Gastroesophageal sphincter (tissue), 4 donors: ENCODE measurements at places on chromosomes 16 and 17.
A peak's percentile ranks its signal among the peaks of the same experiment; 100 is the strongest.

- H3K27ac ChIP-seq = no peak overlapping the region
- ATAC-seq = no peak
- H3K4me3 ChIP-seq = no peak overlapping the region
- no peaks in the 10 kb centered on the region for H3K4me1 ChIP-seq
- H3K36me3 ChIP-seq = no peaks in the 10 kb centered on the region
- H3K27me3 ChIP-seq = no peaks in the 10 kb centered on the region
These were observed 82.8 kb downstream of the SNX29 start for GRCh38 chr16:12059216-12059769.

DNA sequence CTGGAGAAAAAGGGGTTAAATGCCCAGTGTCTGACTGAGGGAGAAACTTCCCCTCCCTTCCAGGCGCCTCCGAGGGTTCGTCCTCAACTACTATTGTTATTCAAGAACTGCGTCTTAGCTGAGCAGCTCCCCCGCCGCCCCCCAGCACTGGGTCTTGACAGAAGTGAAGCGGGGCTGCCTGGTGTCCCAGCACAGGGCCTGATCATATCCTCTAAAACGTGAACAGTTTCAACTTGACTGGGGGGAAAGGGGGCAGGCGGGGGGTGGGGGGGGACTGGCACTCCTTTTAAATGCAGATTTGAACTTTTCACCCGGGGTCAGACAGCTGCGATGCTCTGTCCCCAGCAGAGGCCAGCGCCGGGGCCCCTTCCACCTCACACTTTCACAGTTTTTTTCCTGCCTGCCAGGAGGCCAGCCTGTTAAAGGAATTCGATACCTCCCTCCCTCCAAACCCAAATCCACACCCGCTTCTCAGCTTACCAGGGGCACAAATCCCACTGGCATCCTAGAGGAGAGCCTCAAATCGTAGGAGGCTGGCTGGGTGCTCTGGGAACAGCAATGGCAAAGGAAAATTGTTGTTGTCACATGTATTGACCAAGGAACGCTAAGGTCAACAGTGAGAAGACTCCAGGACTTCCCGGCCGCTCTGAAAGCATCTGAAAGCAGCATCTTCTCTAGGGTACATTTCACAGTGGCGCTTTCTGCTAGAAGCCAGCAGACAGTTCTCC is 14.5 kb downstream of the ZFHX3 start:
- no peaks in the 10 kb centered on the region for H3K27me3 ChIP-seq
- no peak overlapping the region for H3K4me3 ChIP-seq
- no peaks in the 10 kb centered on the region for H3K36me3 ChIP-seq
- no peak for ATAC-seq
- no peaks in the 10 kb centered on the region for H3K4me1 ChIP-seq

DNA sequence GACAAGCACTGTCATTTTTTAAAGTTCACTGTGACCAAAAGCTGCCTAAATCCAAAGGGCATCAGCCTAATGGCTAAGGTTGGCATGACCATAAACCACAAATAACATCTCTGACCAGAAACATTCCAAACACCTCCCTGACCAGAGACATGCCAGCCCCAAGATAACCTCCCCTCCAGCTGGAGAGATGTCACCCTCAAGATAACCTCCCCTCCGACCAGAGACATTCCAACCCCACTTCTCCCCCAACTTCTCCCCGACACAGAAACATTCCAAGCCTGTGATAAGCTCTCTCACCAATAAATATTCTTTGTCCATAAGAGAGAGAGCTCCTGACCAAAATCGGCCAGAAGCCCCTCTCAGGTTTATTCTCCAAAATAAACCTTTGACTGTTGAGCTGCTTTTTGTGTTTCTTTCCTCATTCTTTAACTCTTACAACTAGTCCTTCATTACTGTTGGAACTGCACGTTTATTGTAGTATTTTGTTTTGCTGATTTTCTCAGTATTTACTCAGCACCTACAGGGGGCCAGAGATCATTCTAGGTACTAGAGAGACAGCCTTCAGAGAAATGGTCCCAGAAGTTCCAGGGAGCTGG is 325.6 kb downstream of the SLC39A11 start:
- H3K36me3 ChIP-seq = peaks cover 33% of the 10 kb centered on the region
- H3K27me3 ChIP-seq = no peaks in the 10 kb centered on the region
- H3K27ac ChIP-seq = no peak overlapping the region
- no peak overlapping the region for H3K4me3 ChIP-seq

DNA sequence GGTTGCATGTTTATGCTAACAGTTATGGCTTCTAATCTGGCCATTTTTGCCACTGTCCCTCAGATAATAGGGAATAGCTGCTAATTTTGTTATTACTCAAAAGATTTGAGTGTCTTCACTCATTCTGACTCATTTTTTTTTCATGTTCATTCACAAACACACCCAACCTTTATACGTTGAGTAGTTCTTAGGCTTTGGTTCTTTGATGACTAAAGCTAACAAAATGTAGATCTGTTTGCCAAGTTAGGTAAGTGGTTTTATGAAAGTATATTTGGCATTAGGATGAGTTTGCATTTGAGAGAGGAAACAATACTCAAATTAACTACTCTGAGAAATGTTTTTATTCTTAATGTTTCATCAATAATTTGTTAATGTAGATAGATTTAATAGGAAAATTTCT is 3.6 kb downstream of the MAP2K4 start:
- ATAC-seq = no peak
- no peak overlapping the region for H3K4me3 ChIP-seq
- no peak overlapping the region for H3K27ac ChIP-seq
- no peaks in the 10 kb centered on the region for H3K27me3 ChIP-seq
- H3K4me1 ChIP-seq = peaks cover 9% of the 10 kb centered on the region

DNA sequence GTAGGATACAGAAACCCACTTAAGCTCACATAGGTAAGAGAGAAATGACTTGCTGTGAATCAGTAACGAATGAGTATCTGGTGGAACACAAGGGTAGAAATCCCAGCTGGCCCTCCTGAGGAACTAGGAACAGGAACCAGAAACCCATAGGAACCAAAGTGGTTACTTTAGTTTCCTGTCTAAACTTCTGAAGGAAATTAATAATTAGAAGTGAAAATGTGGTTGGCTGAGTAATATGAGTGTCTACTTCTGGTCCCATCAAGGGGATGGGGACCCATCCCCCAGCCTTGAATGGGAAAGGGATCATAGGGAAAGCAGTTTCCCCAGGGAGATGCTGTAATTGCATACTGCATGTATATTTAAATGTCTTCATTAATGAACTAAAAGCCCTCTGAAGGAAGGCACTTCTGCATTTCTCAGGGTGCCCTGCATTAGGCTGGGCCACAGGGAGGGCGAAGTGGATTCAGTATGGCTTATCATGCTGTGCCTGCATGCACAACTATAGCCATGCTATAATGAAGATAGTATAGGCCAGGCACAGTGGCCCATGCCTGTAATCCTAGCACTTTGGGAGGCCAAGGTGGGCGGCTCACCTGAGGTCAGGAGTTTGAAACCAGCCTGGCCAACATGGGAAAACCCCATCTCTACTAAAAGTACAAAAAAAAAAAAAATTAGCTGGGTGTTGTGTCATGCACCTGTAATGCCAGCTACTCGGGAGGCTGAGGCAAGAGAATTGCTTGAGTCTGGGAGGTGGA is 45.6 kb downstream of the CYB5B start:
- no peak overlapping the region for H3K27ac ChIP-seq
- H3K4me1 ChIP-seq = peaks cover 5% of the 10 kb centered on the region
- no peaks in the 10 kb centered on the region for H3K36me3 ChIP-seq
- ATAC-seq = no peak

DNA sequence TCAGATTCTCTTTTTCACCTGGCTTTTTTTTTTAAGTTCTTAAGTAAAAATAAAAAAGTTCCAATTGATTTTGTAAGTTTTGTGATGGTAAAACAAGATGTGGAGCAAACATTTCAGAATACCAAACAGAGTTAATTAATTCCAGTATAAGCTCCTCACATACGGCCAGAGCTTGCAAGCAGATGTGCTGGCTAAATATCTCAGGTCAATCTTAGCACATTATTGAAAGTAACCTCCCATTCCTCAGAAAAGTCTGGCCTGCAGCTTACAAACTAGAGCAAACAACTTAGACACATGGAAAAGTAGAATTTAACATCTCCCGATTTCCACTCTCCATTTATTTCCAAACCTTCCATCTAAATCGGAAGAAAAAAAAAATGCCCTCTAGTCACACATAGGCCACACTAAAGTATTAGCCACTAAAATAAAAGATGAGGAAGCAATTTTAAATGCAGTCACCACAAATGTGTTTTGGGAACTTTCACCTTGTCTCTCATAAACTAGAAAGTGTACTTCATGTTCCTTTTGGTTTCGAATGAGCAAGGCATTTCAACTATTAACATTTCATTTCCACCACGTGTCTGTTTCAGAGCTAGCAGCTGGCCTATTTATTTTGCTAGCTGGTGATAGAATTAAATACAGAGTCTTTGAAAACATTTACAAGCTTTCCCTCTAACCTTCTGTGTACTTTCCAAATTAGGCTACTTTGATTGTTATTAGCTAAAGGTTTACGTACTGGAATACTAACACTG is 143.3 kb downstream of the STX8 start:
- peak; percentile 82 for ATAC-seq
- no peak overlapping the region for H3K4me3 ChIP-seq
- H3K27me3 ChIP-seq = no peaks in the 10 kb centered on the region
- H3K27ac ChIP-seq = peak overlapping the region; percentile 76

DNA sequence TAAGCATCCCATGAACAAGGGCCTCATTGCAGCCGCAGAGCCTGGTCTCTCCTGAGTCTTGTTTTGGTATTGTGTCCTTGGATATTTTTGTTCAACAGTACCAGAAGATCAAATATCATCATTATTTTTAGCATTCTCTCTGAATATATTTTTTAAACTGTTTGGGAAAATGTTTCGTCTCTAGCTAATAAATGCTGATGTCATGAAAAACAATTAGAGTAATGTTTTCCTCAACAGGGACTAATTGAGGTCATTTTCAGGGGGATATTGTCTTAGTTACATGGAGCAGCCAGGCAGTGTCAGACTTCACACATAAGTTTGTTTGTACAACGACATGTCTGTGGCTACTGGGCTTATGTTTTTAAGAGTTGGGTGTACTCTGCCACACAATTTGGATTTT is 805.3 kb upstream of the SOX9 start:
- H3K4me1 ChIP-seq = no peaks in the 10 kb centered on the region
- no peaks in the 10 kb centered on the region for H3K27me3 ChIP-seq
- H3K4me3 ChIP-seq = no peak overlapping the region
- H3K27ac ChIP-seq = no peak overlapping the region
- H3K36me3 ChIP-seq = no peaks in the 10 kb centered on the region
- ATAC-seq = no peak

- H3K36me3 ChIP-seq = peaks cover 46% of the 10 kb centered on the region
- ATAC-seq = peak; percentile 46
- H3K27ac ChIP-seq = no peak overlapping the region
- no peak overlapping the region for H3K4me3 ChIP-seq
- no peaks in the 10 kb centered on the region for H3K27me3 ChIP-seq
- no peaks in the 10 kb centered on the region for H3K4me1 ChIP-seq
These were observed 20.7 kb upstream of the CMTM4 start for GRCh38 chr16:66717112-66717675.

DNA sequence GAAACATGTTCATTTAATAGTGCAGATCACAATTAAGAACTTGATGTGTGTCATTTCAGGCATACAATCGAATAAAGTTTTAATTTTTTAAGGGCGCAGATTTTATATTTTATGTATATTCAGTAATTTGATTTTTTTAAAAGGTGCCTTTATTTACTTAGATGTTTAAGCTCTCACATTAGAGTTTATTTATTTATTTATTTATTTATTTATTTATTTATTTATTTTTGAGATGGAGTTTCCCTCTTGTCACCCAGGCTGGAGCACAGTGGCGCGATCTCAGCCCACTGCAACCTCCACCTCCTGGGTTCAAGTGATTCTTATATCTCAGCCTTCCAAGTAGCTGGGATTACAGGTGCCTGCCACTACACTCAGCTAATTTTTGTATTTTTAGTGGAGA is 3.8 kb downstream of the B4GALNT2 start:
- no peaks in the 10 kb centered on the region for H3K36me3 ChIP-seq
- H3K27ac ChIP-seq = no peak overlapping the region
- peaks cover 9% of the 10 kb centered on the region for H3K4me1 ChIP-seq
- no peak overlapping the region for H3K4me3 ChIP-seq
- no peak for ATAC-seq

DNA sequence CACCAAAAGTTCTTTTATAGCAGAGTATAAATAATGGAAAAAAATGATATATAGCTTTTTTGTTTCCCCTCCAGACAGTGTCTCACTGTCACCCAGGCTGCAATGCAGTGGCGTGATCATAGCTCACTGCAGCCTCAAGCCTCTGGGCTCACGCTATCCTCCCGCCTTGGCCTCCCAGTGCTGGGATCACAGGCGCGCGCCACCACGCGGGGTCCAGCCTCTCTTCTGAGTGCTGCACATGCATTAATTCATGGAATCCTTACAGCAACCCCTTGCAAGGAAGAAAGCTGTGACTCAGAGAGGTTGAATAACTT is 18.0 kb upstream of the ZNF629 start:
- H3K27ac ChIP-seq = peak overlapping the region; percentile 90
- H3K27me3 ChIP-seq = no peaks in the 10 kb centered on the region
- no peaks in the 10 kb centered on the region for H3K4me1 ChIP-seq
- ATAC-seq = no peak

- ATAC-seq = no peak
- peak overlapping the region; percentile 31 for H3K27ac ChIP-seq
- H3K4me1 ChIP-seq = peaks cover 5% of the 10 kb centered on the region
- no peaks in the 10 kb centered on the region for H3K36me3 ChIP-seq
These were observed 238.3 kb downstream of the CCDC182 start for GRCh38 chr17:57506774-57507127.

GRCh38 chr16:57788252-57788841 is 13.9 kb downstream of the KIFC3 start:
- no peaks in the 10 kb centered on the region for H3K4me1 ChIP-seq
- no peak for ATAC-seq
- no peak overlapping the region for H3K4me3 ChIP-seq
- H3K36me3 ChIP-seq = peaks cover 88% of the 10 kb centered on the region
- H3K27ac ChIP-seq = peak overlapping the region; percentile 60
- H3K27me3 ChIP-seq = no peaks in the 10 kb centered on the region

- H3K4me1 ChIP-seq = no peaks in the 10 kb centered on the region
- no peaks in the 10 kb centered on the region for H3K27me3 ChIP-seq
- no peak overlapping the region for H3K4me3 ChIP-seq
- peak overlapping the region; percentile 39 for H3K27ac ChIP-seq
These were observed 13.8 kb downstream of the DNAAF8 start for GRCh38 chr16:4747906-4748681.

DNA sequence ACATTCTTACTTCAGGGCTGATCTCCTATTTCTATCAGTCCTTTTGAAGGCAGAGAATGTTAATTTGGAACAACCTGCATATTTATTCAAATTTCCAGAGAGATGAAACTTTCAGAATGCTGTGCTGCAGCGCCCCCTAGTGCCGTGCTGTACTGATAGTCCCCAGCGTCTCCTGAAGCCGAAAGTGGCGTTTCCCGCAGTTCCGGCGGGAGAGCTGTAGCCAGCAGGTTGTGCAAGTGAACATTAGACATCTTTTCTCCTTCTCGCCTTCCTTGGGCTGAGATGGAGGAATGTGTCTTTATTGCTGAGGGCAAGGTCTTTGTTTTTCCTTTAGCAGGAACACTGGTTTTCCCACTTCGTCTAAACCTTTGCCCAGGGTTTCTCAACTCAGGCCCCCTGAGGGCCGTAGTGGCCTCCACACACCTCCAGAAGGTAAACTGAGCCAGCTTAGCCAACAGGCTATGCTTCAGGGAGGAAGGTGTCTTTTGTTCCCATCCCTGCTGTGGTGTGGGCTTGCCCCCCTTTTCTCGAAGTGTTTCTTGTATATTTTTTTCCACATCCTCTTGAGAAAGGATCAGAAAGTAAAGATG is 26.4 kb downstream of the USP10 start:
- H3K4me3 ChIP-seq = no peak overlapping the region
- peak overlapping the region; percentile 67 for H3K27ac ChIP-seq
- no peaks in the 10 kb centered on the region for H3K27me3 ChIP-seq

GRCh38 chr16:50293041-50293783 is 26.9 kb downstream of the ADCY7 start:
- no peaks in the 10 kb centered on the region for H3K4me1 ChIP-seq
- H3K4me3 ChIP-seq = no peak overlapping the region
- no peak overlapping the region for H3K27ac ChIP-seq
